ENCODE measurements at places on chromosomes 1 and 21. TPM values are rescaled to one million over a fixed set of nuclear protein-coding genes. Genes with fewer than 3 reads are reported as not detected.

The GFI1 gene
- 0.18 TPM for total RNA-seq

The AGMAT gene
- 0.19 TPM for total RNA-seq

DNA sequence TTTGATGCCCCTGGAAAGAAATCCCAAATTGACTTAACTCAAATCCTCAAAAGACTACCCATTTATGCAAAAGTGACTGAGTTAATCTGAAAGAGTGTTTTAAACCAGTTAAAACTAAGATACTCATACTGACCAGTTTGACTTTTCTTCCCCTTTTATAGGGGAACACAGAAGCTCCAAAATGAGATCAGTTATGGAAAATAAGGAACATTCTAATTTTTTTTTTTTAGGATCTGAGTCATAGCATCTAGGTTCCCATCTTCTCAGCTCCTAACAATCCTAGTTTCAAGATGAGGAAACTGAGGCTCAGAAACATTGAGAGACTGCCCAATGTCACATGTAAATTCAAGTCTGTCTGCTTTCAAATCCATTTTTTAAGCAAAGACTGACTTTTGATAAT is 231.1 kb upstream of the RUNX1 start:
- no peak overlapping the region for H3K27ac ChIP-seq
- DNase-seq = no peak
- peaks cover 18% of the 10 kb centered on the region for H3K4me1 ChIP-seq
- no peak overlapping the region for H3K4me3 ChIP-seq
- no peaks in the 10 kb centered on the region for H3K27me3 ChIP-seq

DNA sequence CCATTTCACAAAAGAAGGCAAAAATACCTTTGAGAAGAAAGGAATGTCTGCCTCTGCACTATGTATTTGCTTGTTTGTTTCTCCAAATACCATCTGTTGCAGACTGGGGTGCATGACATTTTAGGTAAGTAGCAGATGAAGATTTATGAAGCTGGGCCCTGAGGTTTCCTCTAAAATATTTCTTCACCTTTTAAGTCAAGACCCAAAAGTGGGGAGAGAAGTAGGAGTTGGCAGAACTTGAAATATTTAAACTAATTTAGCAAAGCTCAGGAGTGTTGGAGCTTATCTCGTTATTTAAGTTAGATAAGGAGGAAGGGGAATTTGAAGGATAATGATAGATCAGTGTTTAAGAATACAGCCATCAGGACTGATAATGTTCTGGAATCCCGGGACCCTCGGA is 152.9 kb downstream of the DHRS3 start:
- H3K4me1 ChIP-seq = peaks cover 52% of the 10 kb centered on the region
- H3K36me3 ChIP-seq = peaks cover 18% of the 10 kb centered on the region
- no peaks in the 10 kb centered on the region for H3K27me3 ChIP-seq
- H3K4me3 ChIP-seq = no peak overlapping the region
- no peak overlapping the region for H3K27ac ChIP-seq

DNA sequence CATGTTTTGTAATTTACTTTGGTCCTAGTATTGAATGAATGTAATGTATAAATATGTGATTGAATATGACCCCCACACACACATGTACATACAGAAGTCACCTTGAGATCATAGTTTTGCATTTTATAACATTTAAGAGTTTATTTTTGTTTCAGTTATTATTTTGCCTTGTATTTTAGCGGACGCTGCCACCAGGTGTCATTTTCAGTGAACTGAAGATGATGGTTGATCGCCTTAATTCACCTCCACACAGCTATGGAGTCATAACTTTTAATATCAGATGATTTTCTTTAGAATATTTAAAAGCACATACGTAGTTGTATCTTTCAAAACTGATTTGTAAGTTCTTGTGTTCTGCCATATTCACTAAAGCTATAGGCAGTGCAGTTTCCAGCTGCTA is 130.4 kb downstream of the DYRK1A start:
- no peak for DNase-seq
- H3K27me3 ChIP-seq = no peaks in the 10 kb centered on the region
- H3K4me1 ChIP-seq = no peaks in the 10 kb centered on the region
- H3K36me3 ChIP-seq = peaks cover 48% of the 10 kb centered on the region
- no peak overlapping the region for H3K4me3 ChIP-seq

The FCRL6 gene
- total RNA-seq = not detected

DNA sequence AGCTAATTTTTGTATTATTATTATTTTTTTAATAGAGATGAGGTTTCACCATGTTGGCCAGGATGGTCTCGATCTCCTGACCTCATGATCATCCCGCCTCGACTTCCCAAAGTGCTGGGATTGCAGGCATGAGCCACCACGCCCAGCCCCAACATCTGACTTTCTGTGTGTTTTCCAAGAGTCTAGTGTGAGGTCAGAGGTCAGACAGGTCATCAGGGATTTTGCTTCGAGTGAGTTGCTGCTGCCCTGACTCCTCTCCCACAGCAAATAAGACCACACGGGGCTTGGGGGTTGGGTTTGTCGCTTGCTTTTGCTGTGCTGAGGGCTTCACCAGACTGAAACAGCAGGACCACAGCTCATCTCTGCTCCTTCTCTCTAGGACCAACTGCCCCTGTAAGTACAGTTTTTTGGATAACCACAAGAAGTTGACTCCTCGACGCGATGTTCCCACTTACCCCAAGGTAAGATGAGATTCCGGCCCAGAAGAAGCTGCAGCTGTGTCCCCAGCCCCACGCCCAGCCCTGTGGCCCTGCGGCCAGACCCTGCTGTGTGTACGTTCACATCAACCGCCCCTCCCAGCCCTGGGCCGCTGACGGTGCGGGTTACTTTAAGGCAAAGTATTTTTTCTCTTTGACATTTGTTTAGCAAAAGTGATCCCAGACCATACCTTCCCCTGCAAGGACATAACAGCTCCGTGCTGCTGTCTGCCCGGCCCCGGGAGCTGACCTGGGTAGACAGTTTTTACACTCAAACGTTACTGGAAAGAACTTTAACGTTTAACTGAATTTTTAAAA is 97.5 kb downstream of the PDE9A start:
- H3K4me1 ChIP-seq = no peaks in the 10 kb centered on the region
- no peak overlapping the region for H3K27ac ChIP-seq
- no peaks in the 10 kb centered on the region for H3K27me3 ChIP-seq
- H3K36me3 ChIP-seq = peaks cover 3% of the 10 kb centered on the region

The CFAP141 gene
- not detected for total RNA-seq

DNA sequence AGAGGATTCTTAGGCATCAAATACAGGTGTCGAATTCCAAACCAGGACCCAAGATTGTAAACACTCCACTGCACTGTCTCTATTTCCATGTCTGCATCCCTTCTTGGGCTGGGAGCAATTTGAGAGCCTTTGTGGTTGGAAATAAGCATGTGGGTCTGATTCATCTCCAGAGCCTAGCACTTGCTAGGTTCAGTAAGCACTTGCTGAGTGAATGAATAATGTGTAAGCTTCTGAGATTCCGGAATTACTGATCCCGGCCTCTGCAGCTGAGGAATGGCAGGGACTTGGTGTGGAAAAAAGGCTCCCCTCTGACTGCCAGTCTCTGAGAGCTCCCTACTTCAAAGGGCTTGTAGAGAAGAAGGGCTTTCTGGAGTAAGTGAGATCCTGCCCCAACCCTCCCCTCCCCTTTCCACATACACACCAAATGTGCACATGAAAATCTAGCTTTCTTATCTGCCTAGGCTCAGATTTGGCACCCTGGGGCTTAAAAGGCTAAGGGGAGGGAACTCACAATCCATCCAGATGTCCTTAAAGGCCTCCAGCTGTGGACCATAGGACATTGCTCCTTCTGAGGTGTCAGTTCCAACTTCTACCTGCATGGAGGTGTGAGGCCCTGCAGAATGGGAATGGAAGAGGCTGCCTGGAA is 39.6 kb upstream of the TRABD2B start:
- peaks cover 12% of the 10 kb centered on the region for H3K4me1 ChIP-seq
- H3K36me3 ChIP-seq = no peaks in the 10 kb centered on the region
- no peak overlapping the region for H3K27ac ChIP-seq
- no peak for DNase-seq
- no peak overlapping the region for H3K4me3 ChIP-seq
- peaks cover 16% of the 10 kb centered on the region for H3K27me3 ChIP-seq

The S100A7A gene
- not detected for total RNA-seq

GRCh38 chr1:55685560-55685959 is 470.4 kb upstream of the USP24 start:
- no peak for DNase-seq
- no peak overlapping the region for H3K27ac ChIP-seq
- no peaks in the 10 kb centered on the region for H3K36me3 ChIP-seq

GRCh38 chr1:66478116-66478515 is 55.8 kb upstream of the SGIP1 start:
- no peak overlapping the region for H3K27ac ChIP-seq
- no peaks in the 10 kb centered on the region for H3K27me3 ChIP-seq
- no peaks in the 10 kb centered on the region for H3K36me3 ChIP-seq

- no peak overlapping the region for H3K4me3 ChIP-seq
- no peaks in the 10 kb centered on the region for H3K4me1 ChIP-seq
Measured at GRCh38 chr1:175823406-175823805, 80.0 kb upstream of the TNR start.

DNA sequence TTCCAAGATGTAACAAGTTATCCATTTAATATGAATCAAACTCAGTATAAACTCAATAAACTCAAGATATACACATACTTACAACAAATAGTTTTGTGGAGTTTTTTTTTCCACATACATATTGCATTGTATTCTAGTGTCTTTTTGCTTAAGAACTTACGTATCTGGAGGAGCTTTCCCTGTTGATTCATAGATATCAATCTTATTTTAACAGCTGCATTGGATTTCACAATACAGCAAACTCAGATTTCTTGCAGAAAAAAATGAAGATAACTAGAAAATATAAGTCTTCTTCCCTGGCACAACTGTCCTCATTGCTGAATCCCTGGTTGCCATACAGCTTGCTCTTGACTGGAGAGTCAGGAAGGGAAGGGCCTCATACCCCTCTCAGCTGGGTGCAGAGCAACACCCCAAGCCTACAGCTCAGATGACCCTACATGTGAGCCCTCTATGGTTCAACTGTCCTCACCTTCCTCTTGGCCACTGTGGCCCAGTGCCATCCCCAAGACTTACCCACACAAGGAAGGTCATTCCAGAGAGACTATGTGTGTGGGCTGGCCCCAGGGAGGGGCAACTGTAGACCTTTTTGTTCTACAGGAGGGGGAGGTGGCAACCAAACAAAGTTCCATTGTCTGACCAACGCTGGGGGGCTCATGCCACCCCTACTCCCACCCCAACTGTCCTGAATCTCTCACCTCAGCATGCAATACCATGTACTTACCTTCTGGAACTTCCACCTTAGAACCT is 1.7 kb downstream of the MPZ start:
- H3K27ac ChIP-seq = no peak overlapping the region
- H3K27me3 ChIP-seq = peaks cover 34% of the 10 kb centered on the region
- peaks cover 20% of the 10 kb centered on the region for H3K4me1 ChIP-seq
- H3K4me3 ChIP-seq = no peak overlapping the region
- no peaks in the 10 kb centered on the region for H3K36me3 ChIP-seq
- no peak for DNase-seq

All from osteocyte (in vitro differentiated cells).